ENCODE measurements at places on chromosomes 4 and X. TPM values are rescaled to one million over a fixed set of nuclear protein-coding genes. Genes with fewer than 3 reads are reported as not detected.

GRCh38 chr4:66178906-66179305, 508.6 kb upstream of the EPHA5 start:
- DNase-seq, result no peak
- no peak overlapping the region for H3K4me3 ChIP-seq
- no peaks in the 10 kb centered on the region for H3K36me3 ChIP-seq
- no peaks in the 10 kb centered on the region for H3K4me1 ChIP-seq
- H3K27me3 ChIP-seq, result no peaks in the 10 kb centered on the region
- no peak overlapping the region for H3K27ac ChIP-seq

GRCh38 chrX:72313707-72314641, 8.3 kb upstream of the CITED1 start:
- H3K27me3 ChIP-seq, result no peaks in the 10 kb centered on the region
- no peak for DNase-seq
- H3K36me3 ChIP-seq, result no peaks in the 10 kb centered on the region
- no peak overlapping the region for H3K4me3 ChIP-seq

ERAS gene
- not detected for total RNA-seq

PTTG2 gene
- total RNA-seq, result not detected

GRCh38 chr4:176792326-176793059, at the start of gene VEGFC:
VEGFC (minus strand) TSS chr4:176792922; CDS start chr4:176792311, 611 bp downstream.
- no peaks in the 10 kb centered on the region for H3K27me3 ChIP-seq
- no peaks in the 10 kb centered on the region for H3K36me3 ChIP-seq
- peak within 1 kb of the TSS; percentile 87 for H3K4me3 ChIP-seq
- DNase-seq, result peak; percentile 63
- H3K27ac ChIP-seq, result peak within 1 kb of the TSS; percentile 92

DNA sequence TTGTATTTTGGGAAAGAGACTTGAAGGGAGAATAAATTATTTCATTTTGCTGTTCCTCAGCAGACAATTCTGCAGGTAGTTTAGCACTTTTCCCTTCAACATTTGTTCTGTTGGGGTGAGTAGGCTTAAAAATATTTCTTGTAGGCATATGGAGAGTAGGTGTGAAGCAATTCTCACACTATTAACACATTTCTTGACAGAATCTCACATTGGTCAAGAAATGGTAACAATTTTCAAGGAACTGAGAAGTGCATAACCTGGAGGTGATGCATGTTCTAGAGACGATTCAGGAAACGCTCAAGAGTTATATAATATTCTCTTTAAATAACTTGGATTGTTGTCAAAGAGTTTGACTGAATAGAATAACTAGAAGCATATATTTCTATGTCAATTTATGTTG, 658.2 kb downstream of the STIM2 start:
- no peak for DNase-seq
- no peaks in the 10 kb centered on the region for H3K4me1 ChIP-seq
- no peaks in the 10 kb centered on the region for H3K36me3 ChIP-seq
- no peak overlapping the region for H3K27ac ChIP-seq
- no peaks in the 10 kb centered on the region for H3K27me3 ChIP-seq
- no peak overlapping the region for H3K4me3 ChIP-seq

QRFPR gene
- 0.66 TPM for total RNA-seq

DNA sequence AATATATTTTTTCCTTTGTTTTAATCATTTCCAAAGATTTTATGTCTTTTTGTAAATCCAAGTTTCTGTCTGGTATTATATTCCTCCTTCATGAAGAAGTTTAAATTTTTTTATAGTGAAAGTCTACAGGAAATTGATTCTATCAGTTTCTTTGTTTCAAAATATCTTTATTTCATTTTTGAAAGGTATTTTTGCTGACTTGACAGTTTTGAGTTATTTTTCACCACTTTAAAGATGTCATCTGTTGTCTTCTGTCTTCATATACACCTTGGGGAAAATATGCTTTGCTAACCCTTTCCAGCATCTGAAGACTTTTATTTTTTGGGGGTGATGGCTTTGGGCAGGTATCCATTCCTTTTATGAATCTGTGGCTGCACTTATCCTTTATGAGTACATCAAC, 164.4 kb upstream of the EPHA5 start:
- H3K27me3 ChIP-seq, result no peaks in the 10 kb centered on the region
- H3K27ac ChIP-seq, result no peak overlapping the region
- H3K4me1 ChIP-seq, result no peaks in the 10 kb centered on the region
- H3K4me3 ChIP-seq, result no peak overlapping the region
- H3K36me3 ChIP-seq, result no peaks in the 10 kb centered on the region

DNA sequence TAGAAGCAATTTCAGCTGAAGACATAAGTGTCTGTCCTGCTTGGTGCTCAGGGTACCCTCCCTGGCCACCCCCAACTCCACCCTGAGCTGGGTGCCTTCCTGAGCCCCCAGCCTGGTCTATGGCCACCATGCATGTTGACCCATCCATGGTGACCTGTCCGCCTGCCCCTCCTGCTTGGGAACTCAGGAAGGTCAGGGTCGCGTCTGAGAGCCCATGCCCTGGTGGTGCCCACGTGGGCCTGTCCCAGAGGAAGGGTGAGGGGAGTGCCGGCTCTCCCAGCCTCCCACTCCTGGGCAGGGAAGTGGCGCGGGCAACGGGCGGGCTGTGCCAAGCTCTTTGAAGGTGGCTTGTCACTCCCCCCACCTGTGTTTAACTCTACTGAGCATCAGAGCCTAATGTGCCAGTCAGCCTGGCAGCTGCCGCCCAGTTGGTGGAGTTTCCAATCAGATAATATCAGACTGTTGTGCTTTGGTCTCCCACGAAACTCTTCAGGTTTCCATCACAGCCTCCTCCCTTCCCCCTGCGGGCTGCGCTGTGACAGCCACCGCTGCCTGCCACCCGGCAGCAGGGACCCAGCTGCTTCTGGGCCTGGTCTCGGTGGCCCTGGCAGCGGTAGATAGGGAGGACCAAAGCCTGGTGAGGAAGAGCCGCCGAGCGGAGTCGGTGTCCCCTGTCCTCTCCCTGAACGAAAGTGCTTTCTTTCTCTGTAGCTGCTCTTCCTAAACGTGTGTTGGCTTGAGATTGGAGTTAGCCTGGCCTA, 4.8 kb downstream of the SH3BP2 start:
- H3K4me3 ChIP-seq, result peak overlapping the region; percentile 20
- no peak for DNase-seq
- H3K36me3 ChIP-seq, result no peaks in the 10 kb centered on the region
- no peaks in the 10 kb centered on the region for H3K27me3 ChIP-seq
- H3K4me1 ChIP-seq, result peaks cover 37% of the 10 kb centered on the region

TRPC3 gene
- 0.98 TPM for total RNA-seq

- DNase-seq, result no peak
- no peak overlapping the region for H3K27ac ChIP-seq
- H3K27me3 ChIP-seq, result no peaks in the 10 kb centered on the region
- no peaks in the 10 kb centered on the region for H3K36me3 ChIP-seq
- no peaks in the 10 kb centered on the region for H3K4me1 ChIP-seq
- H3K4me3 ChIP-seq, result no peak overlapping the region
Observed at GRCh38 chr4:20778896-20779295, 78.6 kb downstream of the PACRGL start.

DNA sequence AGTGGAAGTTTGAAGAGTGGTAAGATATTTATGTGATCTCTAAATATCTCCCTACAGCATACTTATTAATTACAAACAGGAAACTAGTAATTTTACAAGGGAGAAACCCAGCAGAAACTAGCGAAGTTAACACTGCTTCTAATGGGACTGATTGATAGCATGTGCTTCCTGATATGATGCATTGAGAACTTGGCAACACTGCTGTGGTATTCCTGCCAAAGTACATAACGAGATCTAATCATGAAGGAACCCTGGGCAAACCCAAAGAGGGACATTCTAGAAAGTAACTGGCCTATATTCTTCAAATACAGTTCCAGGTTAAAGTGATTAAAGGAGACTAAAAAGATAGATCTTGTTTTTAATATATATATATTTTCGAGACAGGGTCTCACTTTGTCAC, 4.6 kb upstream of the GPR34 start:
- H3K4me1 ChIP-seq, result no peaks in the 10 kb centered on the region
- H3K4me3 ChIP-seq, result no peak overlapping the region
- no peak for DNase-seq
- no peaks in the 10 kb centered on the region for H3K36me3 ChIP-seq
- H3K27ac ChIP-seq, result no peak overlapping the region
- H3K27me3 ChIP-seq, result peaks cover 35% of the 10 kb centered on the region

PNMA6A gene
- 0.73 TPM for total RNA-seq

GIMD1 gene
- total RNA-seq, result not detected

GRCh38 chr4:146062340-146062739, 113.2 kb upstream of the LSM6 start:
- no peak overlapping the region for H3K27ac ChIP-seq
- no peaks in the 10 kb centered on the region for H3K27me3 ChIP-seq
- no peak overlapping the region for H3K4me3 ChIP-seq
- H3K36me3 ChIP-seq, result no peaks in the 10 kb centered on the region
- H3K4me1 ChIP-seq, result no peaks in the 10 kb centered on the region

TLR7 gene
- total RNA-seq, result 0.98 TPM

CTAG1A gene
- not detected for total RNA-seq

DMRTC1 gene
- not detected for total RNA-seq

GRCh38 chr4:53306729-53307128, 59.1 kb downstream of the SCFD2 start:
- no peaks in the 10 kb centered on the region for H3K36me3 ChIP-seq
- H3K4me1 ChIP-seq, result no peaks in the 10 kb centered on the region
- H3K4me3 ChIP-seq, result no peak overlapping the region
- H3K27ac ChIP-seq, result no peak overlapping the region
- no peak for DNase-seq

CORIN gene
- 1.6 TPM for total RNA-seq

MRPL1 gene
- total RNA-seq, result 17.1 TPM

DNA sequence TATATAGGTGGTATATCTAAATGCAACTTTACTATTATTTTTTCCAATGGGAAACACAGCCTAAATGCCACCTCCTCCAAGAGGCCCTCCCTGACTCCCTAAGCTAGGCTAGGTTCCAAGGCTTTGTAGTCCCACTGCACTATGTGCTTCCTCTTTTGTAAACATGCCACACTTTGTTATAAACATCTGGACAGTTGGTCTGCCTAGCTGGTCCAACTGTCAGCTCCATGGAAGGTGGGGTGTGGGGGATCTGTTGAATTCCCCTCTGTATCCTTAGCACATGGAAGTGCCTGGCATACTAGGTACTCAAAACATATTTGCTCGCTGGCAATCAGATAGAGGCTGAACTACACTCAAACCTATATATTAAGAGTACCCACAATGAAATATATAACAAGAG, 63.4 kb downstream of the SLC9A7 start:
- no peaks in the 10 kb centered on the region for H3K36me3 ChIP-seq
- no peaks in the 10 kb centered on the region for H3K4me1 ChIP-seq
- no peak overlapping the region for H3K27ac ChIP-seq

SRPX2 gene
- total RNA-seq, result 61.0 TPM

DNA sequence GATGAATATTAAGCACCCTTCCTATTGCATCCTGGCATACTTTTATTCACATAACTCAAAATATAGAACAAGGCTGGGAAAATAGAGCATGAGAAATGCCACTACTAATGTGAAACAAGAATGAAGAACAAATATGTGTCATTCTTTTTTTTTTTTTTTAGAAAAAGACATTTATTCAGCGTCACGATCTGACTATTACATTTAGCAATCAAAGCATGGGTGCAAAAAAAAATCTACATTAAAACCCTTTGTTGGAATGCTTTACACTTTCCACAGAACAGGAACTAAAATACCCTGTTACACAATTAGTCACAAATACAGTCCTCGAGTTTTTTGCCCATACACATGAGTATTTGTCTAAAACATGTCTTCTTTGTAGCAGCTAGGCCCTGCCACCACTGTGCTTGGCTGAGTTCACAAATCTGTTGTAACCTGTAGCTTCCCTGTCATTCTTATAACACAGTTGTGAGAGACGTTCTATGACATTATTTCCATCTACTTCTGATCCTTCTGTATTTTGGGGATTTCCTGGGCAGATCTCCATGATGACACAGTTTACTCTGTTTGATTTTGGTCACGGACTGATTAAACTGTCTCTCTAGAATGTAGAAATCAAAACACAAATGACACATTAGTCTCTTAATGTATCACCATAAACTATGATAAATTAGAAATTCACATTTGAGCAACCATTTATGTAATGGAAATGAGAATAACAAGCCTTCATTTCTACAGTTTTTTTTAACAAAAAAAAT, 9.4 kb upstream of the TET2 start:
- no peak for DNase-seq
- no peaks in the 10 kb centered on the region for H3K27me3 ChIP-seq
- H3K36me3 ChIP-seq, result no peaks in the 10 kb centered on the region
- H3K27ac ChIP-seq, result no peak overlapping the region
- H3K4me1 ChIP-seq, result no peaks in the 10 kb centered on the region

TBC1D8B gene
- total RNA-seq, result 7.9 TPM

GRCh38 chr4:136927172-136927571, 605.1 kb downstream of the PCDH18 start:
- H3K4me3 ChIP-seq, result no peak overlapping the region
- no peaks in the 10 kb centered on the region for H3K4me1 ChIP-seq
- H3K27me3 ChIP-seq, result no peaks in the 10 kb centered on the region
- H3K27ac ChIP-seq, result no peak overlapping the region
- no peak for DNase-seq
- no peaks in the 10 kb centered on the region for H3K36me3 ChIP-seq

DNA sequence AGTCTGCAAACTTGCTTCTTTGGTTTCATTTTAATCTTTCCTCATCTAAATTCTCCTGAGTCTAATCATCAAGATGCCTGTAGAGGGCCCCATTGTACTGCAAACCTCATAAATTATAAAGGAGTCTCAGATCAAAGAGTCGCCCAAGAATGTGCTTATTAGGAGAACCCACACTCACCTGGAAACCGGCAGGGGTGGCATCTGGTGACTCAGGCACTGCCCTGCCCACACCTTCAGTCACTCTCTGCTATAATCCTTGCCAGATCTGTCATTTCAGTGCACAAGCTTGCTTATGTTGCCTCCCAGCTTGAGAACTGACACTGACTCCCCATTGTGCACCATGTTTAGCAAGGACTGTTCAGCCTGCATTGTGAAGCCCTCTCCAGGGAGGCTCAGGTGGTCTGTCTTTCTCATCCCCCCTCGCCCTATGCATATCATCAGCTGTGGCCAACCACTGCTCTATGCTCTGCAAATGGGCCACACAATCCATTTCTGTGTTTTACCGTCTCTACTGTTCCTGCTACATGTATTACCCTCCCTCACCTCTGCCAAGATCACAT, 12.4 kb downstream of the EPGN start:
- no peak overlapping the region for H3K4me3 ChIP-seq
- no peaks in the 10 kb centered on the region for H3K4me1 ChIP-seq
- H3K27ac ChIP-seq, result no peak overlapping the region
- no peak for DNase-seq
- H3K36me3 ChIP-seq, result no peaks in the 10 kb centered on the region
- no peaks in the 10 kb centered on the region for H3K27me3 ChIP-seq

MRFAP1 gene
- total RNA-seq, result 172 TPM

NDST3 gene
- 0.29 TPM for total RNA-seq

DNA sequence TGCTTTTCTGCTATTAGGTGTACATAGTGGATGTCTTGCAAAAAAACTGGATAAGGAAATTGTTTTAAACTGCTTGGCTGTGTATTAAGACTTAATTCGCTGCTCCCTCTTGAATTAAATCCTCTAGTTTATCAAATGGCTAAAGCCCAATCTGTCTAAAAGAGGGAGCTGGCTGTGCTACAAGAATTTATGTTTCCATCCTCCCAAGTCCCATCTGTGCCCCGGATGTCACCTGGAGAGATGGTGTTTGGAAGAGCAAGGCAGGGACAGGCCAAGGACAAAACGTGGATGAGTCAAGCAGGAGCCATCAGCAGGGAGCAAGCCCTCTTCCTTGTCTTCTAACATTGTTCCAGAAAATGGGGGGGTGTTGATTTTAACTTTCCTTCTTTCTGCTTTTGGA, 171.3 kb upstream of the LCORL start:
- H3K36me3 ChIP-seq, result no peaks in the 10 kb centered on the region
- H3K27ac ChIP-seq, result no peak overlapping the region
- no peak for DNase-seq
- no peaks in the 10 kb centered on the region for H3K27me3 ChIP-seq

Data from breast epithelium (tissue), 4 donors.